ENCODE measurements at places on chromosomes 6 and 20. TPM values are rescaled to one million over a fixed set of nuclear protein-coding genes. Genes with fewer than 3 reads are reported as not detected.

Gene MEA1
- total RNA-seq = 61.1 TPM

Gene RSPH4A
- total RNA-seq = not detected

Gene KCNK16
- not detected for total RNA-seq

Gene DNAH8
- not detected for total RNA-seq

Gene UST
- total RNA-seq = 10.2 TPM

Gene TMEM244
- total RNA-seq = not detected

Gene VSX1
- total RNA-seq = not detected

Gene NXT1
- total RNA-seq = 26.6 TPM

Gene BIRC7
- total RNA-seq = not detected

Gene ECT2L
- total RNA-seq = 0.20 TPM

Gene NNAT
- not detected for total RNA-seq

Gene MARCKS
- total RNA-seq = 38.5 TPM

Gene HAO1
- not detected for total RNA-seq

Gene PPP1R10
- total RNA-seq = 25.5 TPM
